ENCODE measurements at places on chromosomes 13 and 19.
A peak's percentile ranks its signal among the peaks of the same experiment; 100 is the strongest.

DNA sequence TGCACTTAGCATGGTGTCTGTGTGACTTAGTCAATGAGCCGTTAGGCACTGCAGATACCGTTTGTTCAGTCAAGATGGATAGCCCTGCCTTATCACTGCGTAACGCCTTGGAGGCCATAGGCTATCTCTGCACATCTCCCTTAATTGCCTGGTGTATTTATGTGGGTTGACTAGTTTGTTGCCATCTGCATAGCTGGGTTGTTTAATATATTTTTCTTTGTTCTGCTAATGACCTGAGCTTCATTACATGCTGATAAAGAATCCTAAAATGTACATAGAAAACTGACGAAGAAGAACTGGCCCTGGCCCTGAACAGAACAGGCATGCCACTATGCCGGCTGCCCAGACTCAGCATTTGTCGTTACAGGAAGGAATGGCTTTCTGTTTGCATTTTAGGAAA is 297.8 kb downstream of the SHISA2 start:
- no peak overlapping the region for H3K4me3 ChIP-seq
- peaks cover 11% of the 10 kb centered on the region for H3K4me1 ChIP-seq
- no peaks in the 10 kb centered on the region for H3K36me3 ChIP-seq
- DNase-seq = peak; percentile 25
- H3K27ac ChIP-seq = no peak overlapping the region

GRCh38 chr19:35114353-35115176 is 1.1 kb upstream of the FXYD3 start:
- no peaks in the 10 kb centered on the region for H3K4me1 ChIP-seq
- DNase-seq = peak; percentile 47
- H3K27me3 ChIP-seq = peaks cover 24% of the 10 kb centered on the region

- DNase-seq = peak; percentile 90
- peak overlapping the region; percentile 100 for H3K4me3 ChIP-seq
- peaks cover 38% of the 10 kb centered on the region for H3K36me3 ChIP-seq
- no peaks in the 10 kb centered on the region for H3K27me3 ChIP-seq
- H3K27ac ChIP-seq = peak overlapping the region; percentile 80
Observed at GRCh38 chr19:12611361-12611699, 610 bp downstream of the ZNF791 start.

DNA sequence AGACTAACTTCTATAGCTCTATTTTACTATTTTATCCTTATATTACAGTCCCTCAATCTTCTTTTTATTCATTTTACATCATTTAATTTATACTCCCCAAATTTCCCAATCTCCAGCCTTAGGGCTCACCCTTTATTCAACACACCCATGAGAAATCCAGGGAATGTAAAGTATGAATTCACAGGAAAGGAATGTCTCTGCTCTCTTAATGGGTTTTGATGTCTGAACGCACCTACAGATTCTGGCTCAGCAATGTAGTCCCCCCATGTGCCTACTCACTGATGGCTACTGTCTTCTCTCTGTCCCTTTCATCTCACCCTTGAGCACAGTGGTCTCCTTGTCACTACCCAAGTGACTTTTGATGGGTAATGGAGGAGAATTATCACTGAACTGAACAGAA is 32.8 kb downstream of the TNFSF13B start:
- H3K4me3 ChIP-seq = no peak overlapping the region
- no peaks in the 10 kb centered on the region for H3K4me1 ChIP-seq
- no peak overlapping the region for H3K27ac ChIP-seq
- no peaks in the 10 kb centered on the region for H3K36me3 ChIP-seq
- no peak for DNase-seq

DNA sequence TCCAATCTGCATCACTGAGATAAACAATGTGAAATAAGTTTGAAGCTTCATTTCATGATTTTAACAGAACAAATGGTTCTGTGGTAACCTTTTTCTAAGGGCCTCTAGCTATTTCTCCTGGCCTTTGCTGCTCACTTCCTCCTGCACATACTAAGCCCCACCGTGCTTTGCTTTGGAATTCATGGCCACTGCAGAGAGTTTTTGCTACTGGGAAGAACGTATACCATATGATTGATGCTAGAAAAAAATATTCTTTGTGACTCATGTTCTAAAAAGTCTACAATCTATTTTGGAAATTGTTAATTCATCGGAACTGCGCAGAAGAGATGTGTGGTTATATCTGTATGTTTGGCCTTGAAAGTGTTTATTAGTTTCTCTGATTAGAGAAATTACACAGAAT is 747.3 kb downstream of the PCDH9 start:
- no peaks in the 10 kb centered on the region for H3K4me1 ChIP-seq
- no peaks in the 10 kb centered on the region for H3K27me3 ChIP-seq
- H3K27ac ChIP-seq = no peak overlapping the region

DNA sequence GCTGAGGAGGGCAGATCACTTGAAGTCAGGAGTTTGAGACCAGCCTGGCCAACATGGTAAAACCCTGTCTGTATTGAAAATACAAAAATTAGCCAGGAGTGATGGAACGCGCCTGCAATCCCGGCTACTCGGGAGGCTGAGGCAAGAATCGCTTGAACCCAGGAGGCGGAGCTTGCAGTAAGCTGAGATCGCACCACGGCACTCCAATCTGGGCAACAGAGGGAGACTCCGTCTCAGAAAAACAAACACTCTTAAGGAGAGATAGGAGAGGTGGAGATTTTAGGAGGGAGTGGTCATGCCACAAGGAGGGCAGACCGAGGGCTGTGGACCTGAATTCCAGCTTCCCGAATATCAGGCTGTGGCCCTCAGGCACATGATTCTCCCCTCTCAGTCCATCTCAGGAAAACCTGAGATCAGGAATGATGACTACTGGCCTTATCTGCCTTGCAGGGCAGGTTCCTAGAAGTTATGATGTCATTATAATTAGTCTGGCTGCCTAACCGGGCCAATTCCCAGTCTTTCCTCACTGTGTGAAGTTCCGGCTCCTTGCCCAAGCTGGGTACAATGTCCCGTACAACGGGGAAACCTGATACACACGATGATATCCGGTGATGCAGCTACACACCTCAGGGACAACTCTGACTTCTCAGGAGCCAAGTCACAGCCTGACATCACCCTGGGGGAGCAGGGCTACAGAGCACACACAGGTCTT is 2.5 kb downstream of the SLC35E1 start:
- no peak overlapping the region for H3K4me3 ChIP-seq
- DNase-seq = no peak
- no peaks in the 10 kb centered on the region for H3K27me3 ChIP-seq
- peaks cover 32% of the 10 kb centered on the region for H3K4me1 ChIP-seq

- no peaks in the 10 kb centered on the region for H3K27me3 ChIP-seq
- DNase-seq = no peak
- no peaks in the 10 kb centered on the region for H3K36me3 ChIP-seq
- H3K4me1 ChIP-seq = peaks cover 6% of the 10 kb centered on the region
- peak overlapping the region; percentile 73 for H3K27ac ChIP-seq
Observed at GRCh38 chr13:79724348-79725103, 243.6 kb downstream of the NDFIP2 start.

DNA sequence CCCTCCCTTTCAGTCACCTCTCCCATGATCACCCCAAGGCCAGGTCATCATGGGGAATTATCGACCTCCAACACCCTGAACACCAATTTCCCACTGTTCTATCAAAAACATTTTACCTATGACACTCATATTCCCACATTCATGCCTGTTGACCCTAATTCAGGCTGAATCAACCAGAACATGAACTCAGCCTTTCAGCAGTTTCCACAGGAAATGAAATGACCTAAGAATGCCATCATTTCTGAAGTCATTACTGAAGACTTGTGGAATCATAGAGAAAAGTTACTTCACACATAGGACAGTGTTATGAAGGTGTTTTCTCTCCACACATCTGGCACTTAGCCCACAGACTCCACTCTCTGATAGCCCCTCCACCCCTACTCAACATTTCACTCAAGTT is 29.9 kb upstream of the FAM124A start:
- H3K36me3 ChIP-seq = no peaks in the 10 kb centered on the region
- H3K4me3 ChIP-seq = no peak overlapping the region
- H3K4me1 ChIP-seq = no peaks in the 10 kb centered on the region
- H3K27ac ChIP-seq = no peak overlapping the region
- H3K27me3 ChIP-seq = no peaks in the 10 kb centered on the region

- no peaks in the 10 kb centered on the region for H3K4me1 ChIP-seq
- H3K27me3 ChIP-seq = no peaks in the 10 kb centered on the region
- no peak for DNase-seq
- no peak overlapping the region for H3K27ac ChIP-seq
- no peaks in the 10 kb centered on the region for H3K36me3 ChIP-seq
- H3K4me3 ChIP-seq = no peak overlapping the region
Observed at GRCh38 chr13:54805743-54806142, 1777.1 kb downstream of the OLFM4 start.

DNA sequence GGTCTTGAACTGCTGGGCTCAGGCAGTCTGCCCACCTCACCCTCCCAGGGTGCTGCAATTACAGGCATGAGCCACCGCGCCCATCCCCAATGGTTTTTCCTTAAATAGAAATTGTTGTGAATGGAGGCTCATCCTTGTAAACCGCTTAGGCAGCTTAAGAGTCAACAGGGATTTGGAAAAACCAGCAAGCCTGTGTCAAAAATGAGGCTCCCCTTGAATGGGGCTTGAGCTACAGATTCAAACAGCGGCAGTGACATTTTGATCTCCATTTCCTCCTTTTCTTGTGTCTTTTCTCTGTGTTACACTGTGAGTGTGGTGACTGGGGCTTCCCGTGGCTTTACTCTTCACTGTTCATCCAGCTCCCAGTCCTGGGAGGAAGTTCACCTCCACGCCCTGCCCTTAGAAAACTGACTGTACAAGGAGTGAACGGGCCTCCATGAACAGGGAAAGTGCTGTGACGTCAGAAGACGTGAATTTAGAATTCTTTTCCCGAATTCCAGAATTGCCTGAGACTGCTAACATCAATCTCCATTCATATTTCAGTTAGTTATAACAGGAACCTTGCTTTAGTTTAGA is 15.3 kb upstream of the RAB8A start:
- peak; percentile 47 for DNase-seq
- no peak overlapping the region for H3K4me3 ChIP-seq
- no peak overlapping the region for H3K27ac ChIP-seq
- H3K4me1 ChIP-seq = no peaks in the 10 kb centered on the region

DNA sequence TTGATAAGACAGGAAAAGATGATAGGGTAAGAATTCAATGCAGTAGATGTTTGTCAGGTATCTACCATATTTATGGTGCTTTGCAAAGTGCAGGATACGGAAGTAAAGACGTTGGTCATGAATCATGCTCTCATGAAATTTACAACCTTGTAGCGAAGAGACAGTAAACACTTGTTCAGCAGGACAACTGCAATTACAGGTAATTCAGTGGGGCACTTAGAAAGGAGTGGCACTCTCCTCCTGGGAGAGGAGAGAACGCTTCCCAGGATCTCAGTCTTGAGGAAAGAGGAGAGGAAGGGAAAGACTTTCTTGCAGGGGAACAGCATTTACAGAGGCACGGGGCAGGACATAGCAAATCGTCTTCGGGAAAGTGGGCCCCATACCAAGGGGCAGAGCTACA is 46.4 kb downstream of the SOX1 start:
- peaks cover 1% of the 10 kb centered on the region for H3K4me1 ChIP-seq
- no peak for DNase-seq
- H3K4me3 ChIP-seq = no peak overlapping the region
- no peak overlapping the region for H3K27ac ChIP-seq
- no peaks in the 10 kb centered on the region for H3K36me3 ChIP-seq

GRCh38 chr19:48398375-48399235 is 5.1 kb downstream of the GRIN2D start:
- H3K36me3 ChIP-seq = no peaks in the 10 kb centered on the region
- peaks cover 22% of the 10 kb centered on the region for H3K27me3 ChIP-seq
- peak; percentile 78 for DNase-seq
- H3K27ac ChIP-seq = peak overlapping the region; percentile 8
- peak overlapping the region; percentile 88 for H3K4me3 ChIP-seq
- peaks cover 32% of the 10 kb centered on the region for H3K4me1 ChIP-seq

GRCh38 chr13:79659121-79659521 is 178.2 kb downstream of the NDFIP2 start:
- DNase-seq = peak; percentile 75
- H3K4me1 ChIP-seq = peaks cover 4% of the 10 kb centered on the region
- H3K36me3 ChIP-seq = no peaks in the 10 kb centered on the region
- no peak overlapping the region for H3K4me3 ChIP-seq
- H3K27me3 ChIP-seq = no peaks in the 10 kb centered on the region

- H3K27me3 ChIP-seq = no peaks in the 10 kb centered on the region
- no peak overlapping the region for H3K27ac ChIP-seq
- no peak overlapping the region for H3K4me3 ChIP-seq
Observed at GRCh38 chr13:31240921-31241320, 41.1 kb downstream of the B3GLCT start.

DNA sequence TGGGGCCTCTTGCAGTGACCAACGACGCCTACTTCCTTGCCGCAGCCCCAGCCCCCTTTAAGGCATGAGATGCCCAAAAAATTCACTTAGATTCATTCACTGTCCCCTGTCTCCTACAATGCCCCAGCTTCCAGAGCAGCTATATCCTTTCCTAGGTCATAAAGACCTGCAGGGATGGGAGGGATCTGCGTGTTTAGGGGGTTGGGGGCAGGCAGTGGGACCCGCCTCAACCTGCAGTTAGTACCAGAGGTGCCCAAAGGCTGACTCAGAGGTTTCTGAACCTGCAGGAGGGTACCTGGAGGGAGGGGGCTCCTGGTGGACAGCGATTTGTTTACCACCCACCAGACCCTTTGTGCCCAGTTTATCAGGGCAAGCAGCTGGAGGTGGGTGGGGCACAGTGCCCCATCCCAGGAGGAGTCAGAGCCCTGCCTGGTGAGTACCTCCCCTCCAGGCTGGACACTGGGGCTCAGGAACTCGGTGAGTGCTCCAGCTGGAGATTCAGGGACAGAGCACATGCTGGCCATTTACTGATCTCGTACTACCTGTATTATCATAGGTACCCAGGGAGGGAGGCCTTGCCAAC is 10.1 kb downstream of the RPS28 start:
- peaks cover 26% of the 10 kb centered on the region for H3K4me1 ChIP-seq
- H3K36me3 ChIP-seq = no peaks in the 10 kb centered on the region
- H3K27ac ChIP-seq = no peak overlapping the region
- no peak for DNase-seq
- H3K4me3 ChIP-seq = no peak overlapping the region
- peaks cover 30% of the 10 kb centered on the region for H3K27me3 ChIP-seq

DNA sequence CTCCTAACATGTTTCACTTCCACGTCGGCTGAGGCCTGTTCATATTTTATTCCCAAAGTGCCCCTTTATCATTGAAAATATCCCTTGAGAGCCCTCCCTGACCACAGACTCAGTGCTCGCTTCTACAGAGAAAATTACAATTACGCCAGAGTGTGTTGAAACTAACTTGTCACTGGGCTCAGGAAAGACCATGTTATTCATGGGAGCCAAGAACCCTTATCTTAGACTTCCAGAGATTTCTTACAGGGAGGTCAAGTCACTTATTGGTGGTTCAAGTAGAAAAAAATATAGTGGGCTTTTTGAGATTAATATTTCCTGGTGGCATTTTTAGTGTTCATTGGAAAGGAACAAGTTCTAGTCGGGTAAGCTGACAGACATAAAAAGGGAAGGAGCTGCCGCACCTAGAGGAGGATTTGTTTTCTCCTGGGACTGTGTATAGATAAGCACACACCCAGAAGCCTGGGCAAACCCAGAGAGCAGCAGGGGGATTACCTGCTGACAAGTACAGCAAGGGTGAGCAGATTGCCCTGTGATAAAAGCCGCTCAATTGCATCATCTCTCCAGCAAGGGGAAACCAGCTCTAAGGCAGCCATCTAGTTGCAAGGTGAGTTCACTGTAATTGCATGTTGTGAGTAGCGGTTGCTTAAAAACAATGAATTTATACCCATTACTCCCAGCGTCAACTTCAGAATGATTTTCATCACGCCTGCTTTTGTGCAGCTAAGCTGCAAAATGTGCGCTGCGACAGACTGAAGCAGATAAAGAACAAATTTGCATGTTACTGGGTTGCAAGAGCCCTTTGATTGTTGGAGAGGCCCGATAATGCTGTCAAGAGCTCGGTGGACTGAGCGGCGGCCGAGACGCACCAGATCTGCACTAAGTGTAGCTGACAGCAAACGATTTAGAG is 46.2 kb downstream of the DCT start:
- H3K27ac ChIP-seq = no peak overlapping the region
- no peaks in the 10 kb centered on the region for H3K4me1 ChIP-seq
- peaks cover 3% of the 10 kb centered on the region for H3K27me3 ChIP-seq
